Right forelimb (tissue), 1 donor: ENCODE measurements at places on chromosomes 3 and 15.

GRCh38 chr15:31828594-31828993, 201.7 kb upstream of the CHRNA7 start:
- no peak for DNase-seq

- peak; percentile 85 for DNase-seq
Measured at GRCh38 chr15:63041974-63042876, at the start of gene TPM1. TPM1 (plus strand) TSS chr15:63042747; CDS start chr15:63042830, 83 bp downstream.

- no peak for DNase-seq
Measured at GRCh38 chr3:183149915-183150750, 12.4 kb downstream of the LAMP3 start.

- no peak for DNase-seq
Measured at GRCh38 chr15:71874245-71874644, 63.9 kb downstream of the NR2E3 start.

GRCh38 chr3:190877925-190878324, 15.4 kb upstream of the GMNC start:
- DNase-seq, result no peak

DNA sequence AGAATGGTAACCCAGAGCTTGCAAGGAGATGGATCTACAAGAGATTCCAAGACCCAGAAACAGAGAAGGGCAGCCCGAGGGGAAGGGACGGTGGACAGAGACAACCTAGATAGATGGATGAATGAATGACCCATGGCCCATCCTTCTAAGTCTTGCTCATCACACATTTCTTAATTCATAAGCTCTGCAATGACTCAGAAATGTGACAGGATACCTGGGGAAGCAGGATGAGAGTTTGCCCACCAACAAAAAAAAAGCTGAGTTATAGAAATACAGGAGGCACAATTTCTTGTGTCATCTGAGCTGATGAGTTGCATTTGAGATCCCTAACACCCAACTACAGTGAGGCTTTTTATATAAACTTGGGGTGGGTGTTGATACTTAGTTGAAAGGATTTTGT, 76.6 kb downstream of the CNTN3 start:
- DNase-seq, result no peak

DNA sequence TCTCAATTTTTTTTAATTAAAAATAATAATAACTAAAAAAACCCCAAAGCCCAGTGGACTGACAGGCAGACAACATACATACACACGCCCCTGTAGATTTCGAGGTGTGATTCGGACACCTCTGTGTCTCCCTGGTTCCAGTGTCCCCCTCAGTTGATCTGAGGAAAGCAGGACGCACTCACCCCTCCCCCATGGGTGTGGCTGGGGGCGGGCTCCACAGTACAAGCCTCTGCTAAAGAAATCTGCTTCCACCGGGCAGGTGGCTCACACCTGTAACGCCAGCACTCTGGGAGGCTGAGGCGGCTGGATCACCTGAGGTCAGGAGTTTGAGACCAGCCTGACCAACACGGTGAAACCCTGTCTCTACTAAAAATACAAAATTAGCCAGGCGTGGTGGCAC, 33.8 kb upstream of the BLM start:
- no peak for DNase-seq

DNA sequence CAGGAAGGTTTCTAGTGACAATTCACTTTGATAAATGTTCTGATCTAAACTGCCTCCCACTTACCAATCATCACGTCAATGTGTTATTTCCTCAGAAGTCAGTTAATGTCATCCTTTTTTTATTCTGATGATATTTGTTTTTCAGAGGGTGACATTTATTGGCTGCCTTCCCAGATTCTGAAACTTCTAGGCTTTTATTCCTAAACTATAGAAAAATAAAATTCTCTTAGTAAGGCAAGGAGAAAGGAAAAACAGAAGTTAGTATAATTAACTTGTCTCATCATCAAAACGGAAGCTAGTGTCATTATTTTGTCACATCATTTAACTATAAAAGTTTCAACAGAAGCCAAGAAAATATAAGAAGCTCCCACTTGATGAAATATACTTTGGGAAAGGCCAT, 100.0 kb upstream of the C3orf80 start:
- DNase-seq, result no peak

- no peak for DNase-seq
Measured at GRCh38 chr3:182180654-182181385, 469.1 kb downstream of the SOX2 start.

- DNase-seq, result no peak
Measured at GRCh38 chr3:70726096-70726938, 413.9 kb upstream of the MDFIC2 start.

GRCh38 chr3:25594007-25594502, 70.7 kb downstream of the TOP2B start:
- DNase-seq, result no peak

GRCh38 chr15:91919014-91919534, 65.6 kb downstream of the SLCO3A1 start:
- DNase-seq, result no peak

DNA sequence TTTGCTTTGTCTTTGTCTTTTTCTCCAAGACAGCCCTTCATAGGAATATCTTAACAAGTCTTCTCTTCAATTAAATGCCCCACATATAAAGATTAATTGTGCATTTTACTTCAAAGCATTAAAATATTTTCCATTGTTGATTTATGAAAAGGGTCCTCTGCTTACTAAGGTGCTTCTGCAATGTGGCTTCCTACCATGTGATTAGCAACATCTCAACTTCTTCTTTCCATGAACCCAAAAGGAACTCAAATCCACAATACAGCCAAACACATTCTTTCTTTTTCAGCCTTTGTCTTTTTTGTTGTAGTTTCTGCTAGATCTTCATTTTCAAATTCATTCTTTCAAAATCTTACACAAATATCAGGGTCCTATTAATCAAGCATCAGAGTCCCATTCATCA, 309.2 kb downstream of the NSUN3 start:
- no peak for DNase-seq

GRCh38 chr3:63228677-63229076, 49.4 kb upstream of the SYNPR start:
- no peak for DNase-seq

DNA sequence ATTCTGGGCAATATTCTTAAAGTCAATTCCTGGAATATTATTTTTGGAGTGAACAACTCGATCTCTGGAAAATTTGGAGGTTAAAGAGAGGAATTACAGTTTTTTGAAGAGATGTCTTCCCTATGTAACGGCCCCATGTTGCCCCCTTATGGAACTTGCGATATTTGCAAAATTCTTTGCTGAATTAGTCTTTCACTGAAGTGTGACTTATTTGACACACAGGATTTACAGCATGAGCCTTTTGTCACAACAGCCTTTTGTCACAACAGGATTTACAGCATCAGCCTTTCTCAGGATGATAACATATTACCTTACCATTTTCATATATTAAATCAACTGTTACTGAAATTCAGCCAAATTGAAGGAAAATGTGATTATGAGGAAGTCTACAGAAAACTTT, 37.8 kb upstream of the SPTSSB start:
- no peak for DNase-seq

- peak; percentile 79 for DNase-seq
Measured at GRCh38 chr3:136075218-136075808, 109.8 kb downstream of the PPP2R3A start.

- peak; percentile 59 for DNase-seq
Measured at GRCh38 chr3:101940521-101941317, 91.4 kb downstream of the NFKBIZ start.

GRCh38 chr3:127802606-127803005, 19.7 kb downstream of the MGLL start:
- DNase-seq, result no peak

DNA sequence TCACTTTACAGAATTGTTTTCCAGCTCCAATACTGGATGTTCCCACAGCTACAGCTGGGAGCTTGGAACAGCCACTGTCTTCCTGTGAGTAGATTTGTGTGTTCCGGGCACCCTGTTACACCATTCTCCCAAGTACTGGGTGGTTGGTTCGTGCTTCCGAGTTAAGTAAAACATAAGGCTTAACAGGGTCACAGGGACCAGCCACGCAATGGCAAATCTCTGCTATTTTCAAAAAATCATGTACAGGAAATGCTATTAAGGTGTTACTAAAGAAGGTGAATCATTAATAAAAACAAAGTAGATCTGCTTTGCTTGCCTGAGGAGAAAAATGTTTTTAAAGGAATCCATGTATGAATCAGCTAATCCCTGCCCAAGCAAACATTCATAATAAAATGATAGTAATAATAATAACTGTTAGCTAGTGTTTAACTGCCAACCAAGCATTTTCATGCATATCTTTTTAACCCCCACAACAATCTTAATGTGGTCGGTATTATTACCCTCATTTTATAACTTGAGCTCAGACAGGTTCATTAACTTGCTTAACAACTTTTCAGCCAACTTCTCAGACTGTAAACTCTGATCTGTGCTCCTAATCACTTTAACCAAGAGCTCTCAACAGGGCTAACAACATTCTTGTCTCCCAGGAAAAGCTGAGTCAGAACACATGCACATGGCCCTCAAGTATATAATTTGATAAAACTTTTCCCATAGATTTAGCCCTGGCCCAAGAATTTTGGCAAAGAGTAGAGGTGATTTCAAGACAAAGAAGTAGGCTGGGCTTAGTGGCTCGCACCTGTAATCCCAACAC, 2.7 kb upstream of the C2CD4A start:
- DNase-seq, result no peak

- no peak for DNase-seq
Measured at GRCh38 chr3:71688121-71688520, 37.1 kb downstream of the EIF4E3 start.

DNA sequence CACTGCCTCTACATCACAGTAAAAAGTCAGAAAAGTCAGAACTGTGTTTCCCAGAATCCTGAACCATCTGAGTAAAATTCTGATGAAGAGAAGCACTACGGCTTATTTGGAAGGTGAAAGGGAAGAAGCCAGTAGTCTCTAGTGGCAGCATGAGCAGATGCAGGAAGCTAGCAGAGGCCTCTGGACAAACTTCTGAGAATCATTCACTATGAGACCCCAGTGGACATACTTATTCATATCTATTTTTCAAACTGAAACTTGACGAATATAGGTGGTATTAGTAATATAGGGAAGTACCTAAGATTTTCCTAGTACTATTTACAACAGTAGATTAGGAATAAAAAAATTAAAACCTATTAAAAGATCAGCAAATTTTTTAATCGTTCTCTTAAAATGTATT, 272.8 kb upstream of the TTC14 start:
- DNase-seq, result no peak

- no peak for DNase-seq
Measured at GRCh38 chr15:85615930-85616329, 178.8 kb downstream of the KLHL25 start.

GRCh38 chr15:38176155-38176554, 76.5 kb upstream of the SPRED1 start:
- DNase-seq, result no peak

DNA sequence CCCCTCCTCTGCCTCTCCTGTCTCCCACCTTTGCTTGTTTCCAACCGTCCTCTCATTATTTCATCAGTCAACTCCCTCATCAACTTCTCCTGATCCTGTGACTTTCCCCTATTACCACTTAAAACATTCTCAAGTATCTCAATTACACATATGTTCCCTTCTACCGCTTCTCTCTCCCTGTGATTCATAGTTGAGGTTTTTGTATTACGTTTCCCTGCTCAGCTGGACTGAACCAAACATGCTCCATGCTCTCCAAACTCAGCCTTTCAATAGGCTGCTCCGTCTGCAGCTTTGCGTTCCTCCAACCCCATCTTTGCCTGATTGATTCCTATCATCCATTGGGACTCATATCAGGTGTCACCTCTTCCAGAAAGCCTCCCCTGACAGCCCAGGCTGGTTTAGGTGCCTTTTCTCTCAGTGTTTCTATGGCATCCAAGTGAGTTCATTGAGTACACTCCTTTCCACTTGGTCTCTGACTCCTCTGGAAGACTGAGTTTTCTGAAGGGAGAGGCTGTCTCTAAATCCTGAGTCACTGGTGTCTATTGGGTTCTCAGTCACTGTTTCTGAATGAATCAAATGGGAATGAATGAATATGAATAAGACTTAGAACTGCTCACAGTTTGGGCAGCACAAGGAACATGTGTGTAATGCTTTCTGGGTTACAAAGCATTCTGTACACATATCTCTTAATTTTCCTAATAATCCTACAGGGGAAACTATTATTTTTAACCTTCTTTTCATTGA, 56.4 kb downstream of the PLD1 start:
- no peak for DNase-seq

DNA sequence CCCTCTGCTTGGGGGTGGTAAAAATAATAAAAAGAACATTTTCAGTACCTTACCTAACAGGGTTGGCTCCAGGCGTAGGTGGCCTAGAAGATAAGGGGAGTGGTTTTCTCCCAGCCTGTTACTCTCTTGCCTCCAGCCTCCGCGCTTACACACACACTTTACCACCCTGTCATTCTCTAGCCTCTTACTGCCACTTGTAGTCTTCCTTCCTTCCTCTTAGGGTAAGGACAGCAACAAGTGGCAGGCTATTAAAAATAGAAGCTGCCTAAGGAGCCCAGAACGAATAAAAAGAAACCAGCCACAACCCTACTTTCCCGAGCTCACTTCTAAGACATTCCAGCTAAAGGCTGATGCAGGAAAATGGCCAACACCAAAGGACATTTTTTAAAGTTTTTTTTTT, 9.6 kb upstream of the LIPH start:
- no peak for DNase-seq
